Stimulated activated CD8-positive, alpha-beta memory T cell treated with anti-CD3 and anti-CD28 coated beads, Interleukin-4, amount 100 ng/mL, for 4 hours (primary cell): ENCODE measurements at places on chromosomes 7 and 10.

DNA sequence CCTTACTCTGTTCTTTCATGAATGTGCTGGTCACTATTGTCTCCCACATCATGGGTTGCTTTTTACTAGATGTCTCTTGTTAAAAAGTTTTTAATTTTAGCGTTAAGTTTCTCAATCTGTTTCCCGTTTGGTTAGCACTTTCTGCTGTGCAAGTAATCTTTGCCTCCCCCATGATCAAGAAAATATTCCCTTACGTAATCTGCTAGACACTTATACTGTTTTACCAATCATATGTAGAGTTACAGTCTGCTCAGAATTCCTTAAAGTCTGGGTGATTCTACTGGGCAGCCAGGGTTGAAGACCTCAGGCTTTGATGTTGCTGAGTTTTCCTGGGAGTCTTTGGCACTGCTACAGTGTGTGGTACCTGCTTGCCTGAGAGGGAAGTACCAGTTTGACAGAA is 38.2 kb upstream of the RPA3 start:
- no peak for DNase-seq

DNA sequence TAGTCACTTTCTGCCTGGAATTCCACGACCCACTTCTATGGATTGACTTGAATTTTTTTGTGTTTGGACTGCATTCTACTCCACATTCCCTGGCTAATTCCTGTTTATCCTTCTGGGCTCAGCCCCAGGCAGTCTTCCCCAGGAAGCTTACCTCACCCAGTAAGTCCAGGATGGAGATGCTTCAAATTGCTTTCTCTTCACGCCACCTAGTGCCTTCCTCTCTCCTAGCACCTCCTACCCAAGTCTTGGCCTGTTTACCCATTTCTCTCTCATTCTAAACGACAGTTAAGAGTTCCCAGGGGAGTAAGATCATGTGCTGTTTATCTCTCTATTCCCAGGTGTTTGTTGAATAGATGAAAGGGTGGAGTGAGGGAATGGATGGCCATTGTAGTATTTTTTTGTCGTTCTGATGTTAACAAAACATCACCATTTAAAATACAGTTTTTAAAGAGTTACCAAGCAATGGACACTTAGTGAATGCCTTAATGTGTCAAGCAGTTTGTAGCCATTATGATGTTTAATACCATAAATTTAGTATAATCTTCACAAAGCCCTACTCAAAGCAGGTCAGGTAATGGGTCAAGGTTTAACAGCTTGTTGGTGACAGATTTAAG is 45.5 kb upstream of the TARP start:
- no peak for DNase-seq

- DNase-seq, result no peak
Observed at GRCh38 chr10:70272925-70273316, 10.9 kb downstream of the NPFFR1 start.

DNA sequence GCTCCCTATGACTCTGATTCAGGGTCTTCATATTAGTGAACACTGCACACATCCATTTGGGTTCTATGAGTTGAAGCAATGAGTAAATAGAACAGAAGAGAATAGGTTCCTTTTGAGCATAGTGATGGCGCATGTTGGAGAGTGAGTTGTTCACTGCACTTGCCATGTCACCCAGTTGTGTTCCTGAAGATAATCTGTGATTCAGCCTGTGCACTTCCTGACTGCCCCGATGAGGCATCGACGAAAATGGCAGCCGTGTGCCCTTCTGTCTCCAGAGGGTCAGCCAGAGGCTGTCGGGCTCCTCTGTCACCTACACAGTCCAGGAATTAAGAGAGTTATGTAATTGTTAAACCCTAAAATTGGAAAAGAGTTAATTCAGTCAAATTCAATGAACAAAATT is 94.7 kb downstream of the GALNT11 start:
- DNase-seq, result no peak

DNA sequence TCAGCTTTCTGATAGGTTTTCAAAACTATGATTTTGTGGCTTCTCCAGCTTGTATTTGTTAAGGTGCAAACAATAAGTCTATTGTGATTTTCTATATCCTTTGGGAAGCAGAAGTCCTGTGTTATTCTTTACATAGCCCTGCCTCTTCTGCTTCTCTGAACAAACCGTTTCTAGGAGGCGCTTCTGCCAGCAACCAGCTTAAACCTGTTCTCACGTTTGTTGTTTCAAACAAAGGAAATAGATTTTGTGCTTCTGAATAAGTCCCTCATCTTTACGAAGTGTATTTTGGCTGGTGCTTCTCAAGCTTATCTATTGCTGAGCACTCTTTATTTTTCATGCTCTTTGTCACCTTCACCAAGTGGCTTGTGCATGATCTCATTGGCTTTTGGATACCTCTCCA is 61.0 kb downstream of the VTI1A start:
- no peak for DNase-seq

GRCh38 chr7:97732565-97733275 is 834 bp downstream of the TAC1 start:
- no peak for DNase-seq

DNA sequence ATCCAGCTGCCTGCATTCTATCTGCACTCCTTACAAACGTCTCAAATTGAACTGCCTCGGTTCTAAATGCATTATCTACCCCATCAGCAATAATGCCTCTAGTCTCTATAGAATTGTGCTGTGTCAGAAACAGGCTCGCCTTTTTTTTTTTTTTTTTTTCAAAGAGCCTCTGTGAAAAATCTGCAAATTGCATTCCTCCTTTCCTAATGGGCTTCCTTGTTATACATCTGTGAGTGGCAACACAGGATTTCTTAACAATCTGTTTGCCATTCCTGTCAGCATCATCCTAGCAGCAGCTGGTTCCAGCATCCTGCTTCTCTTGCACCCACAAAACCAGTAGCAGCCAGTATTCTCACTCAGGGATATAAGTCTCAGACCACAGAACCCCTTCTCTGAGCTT is 413.5 kb upstream of the SEMA3D start:
- no peak for DNase-seq

- no peak for DNase-seq
Observed at GRCh38 chr7:126690848-126691751, 561.6 kb downstream of the GRM8 start.

GRCh38 chr7:18570890-18571478 is 75.4 kb downstream of the HDAC9 start:
- DNase-seq, result no peak
